ENCODE measurements at places on chromosomes 11 and 22.

DNA sequence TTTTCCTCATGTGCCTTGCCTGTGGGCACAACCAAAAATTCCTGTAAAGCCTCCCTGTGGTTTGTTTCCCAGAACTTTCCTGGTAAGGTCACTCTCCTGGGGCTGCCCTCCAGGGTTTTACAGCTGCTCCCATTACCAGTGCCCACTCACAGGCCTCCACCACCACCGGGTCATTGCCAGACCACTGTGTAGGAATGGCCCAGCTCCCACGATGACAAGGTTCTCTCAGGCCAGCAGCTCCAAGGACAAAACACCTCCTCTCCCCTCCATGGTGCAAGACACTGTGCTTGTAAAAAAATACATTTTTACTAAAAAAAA, 96.1 kb upstream of the AKIP1 start:
- no peak for DNase-seq

- DNase-seq: no peak
Measured at GRCh38 chr11:10916665-10917064, 58.8 kb upstream of the ZBED5 start.

DNA sequence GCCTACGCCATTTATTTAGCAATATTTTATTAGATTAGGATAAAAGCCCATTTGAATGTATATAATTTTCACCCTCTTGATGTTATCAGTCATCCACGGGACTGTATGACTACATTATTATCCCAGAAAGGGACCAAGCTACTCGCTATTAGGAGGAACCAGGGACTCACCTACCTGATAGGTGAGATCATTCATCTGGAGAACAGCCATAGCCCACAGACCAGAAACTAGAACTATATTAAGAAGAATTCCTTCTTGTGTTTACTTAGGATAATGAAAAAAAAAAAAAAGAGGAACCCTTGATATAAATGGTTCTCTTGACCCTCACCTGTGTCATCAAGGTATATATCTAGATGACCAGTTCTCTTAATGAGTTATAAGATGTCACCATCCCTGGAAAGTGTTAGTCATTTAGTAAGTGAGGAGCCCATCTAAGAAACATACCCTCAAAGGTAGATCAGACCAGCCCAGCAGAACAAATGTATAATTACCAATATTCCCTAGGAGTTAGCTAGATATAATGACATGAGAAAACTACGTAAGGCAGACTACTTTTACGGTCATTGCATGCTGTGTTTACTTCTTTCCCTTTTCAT, 8.0 kb downstream of the SIK3 start:
- DNase-seq: no peak

DNA sequence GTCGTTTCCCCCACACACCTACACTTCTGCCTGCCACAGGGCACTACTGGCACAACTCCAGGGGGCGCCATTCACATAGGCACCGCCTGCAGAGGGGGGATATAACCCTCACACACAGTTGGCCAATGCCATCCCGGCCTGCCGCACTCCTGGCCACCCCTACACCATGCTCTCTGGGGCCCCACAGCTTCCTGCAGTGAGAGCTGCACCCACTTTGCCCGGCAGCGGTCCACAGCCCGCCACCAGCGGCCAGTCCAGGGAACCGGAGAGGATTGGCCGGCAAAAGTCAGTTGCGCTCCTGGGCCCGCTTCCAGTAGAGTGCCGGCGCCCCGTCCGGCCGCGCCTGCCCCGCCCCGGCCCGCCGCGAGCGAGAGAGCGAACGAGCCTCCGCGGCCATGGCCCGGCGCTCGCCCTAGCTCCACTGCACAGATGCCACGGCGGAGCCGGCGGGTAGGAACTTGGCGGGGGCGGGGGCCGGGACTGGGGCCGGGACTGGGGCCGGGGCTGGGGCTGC, 25.6 kb upstream of the SUSD2 start:
- DNase-seq: no peak

DNA sequence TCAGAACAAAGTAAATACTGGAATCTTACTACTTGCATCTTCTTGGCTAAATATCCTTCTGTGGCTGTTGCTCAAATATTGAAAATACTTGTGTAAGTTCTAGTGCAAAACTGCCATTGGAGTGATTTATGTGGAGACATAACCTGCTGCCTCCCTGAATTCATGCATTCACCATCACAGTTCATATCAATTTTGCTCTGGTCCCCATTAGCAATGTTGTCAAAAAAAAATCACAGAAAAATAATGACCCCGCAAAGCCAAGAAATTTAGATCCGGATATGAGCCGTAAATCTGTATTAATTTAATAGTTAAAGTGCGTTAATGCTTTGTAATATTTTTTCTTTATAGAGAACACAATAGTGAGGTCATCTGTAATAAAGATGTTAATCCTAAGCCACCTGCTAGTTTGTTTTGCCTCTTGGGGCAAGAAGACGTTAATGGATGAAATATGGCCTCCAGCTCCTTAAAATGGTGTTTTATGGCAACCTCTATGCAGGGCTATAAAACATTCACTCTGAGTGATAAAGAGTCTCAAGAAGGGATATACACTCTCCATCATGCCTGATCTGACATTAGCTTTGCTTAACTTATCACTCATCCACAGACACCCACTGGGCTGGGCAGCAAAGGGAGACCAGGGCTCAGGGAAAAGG, 255.9 kb downstream of the INSC start:
- no peak for DNase-seq

DNA sequence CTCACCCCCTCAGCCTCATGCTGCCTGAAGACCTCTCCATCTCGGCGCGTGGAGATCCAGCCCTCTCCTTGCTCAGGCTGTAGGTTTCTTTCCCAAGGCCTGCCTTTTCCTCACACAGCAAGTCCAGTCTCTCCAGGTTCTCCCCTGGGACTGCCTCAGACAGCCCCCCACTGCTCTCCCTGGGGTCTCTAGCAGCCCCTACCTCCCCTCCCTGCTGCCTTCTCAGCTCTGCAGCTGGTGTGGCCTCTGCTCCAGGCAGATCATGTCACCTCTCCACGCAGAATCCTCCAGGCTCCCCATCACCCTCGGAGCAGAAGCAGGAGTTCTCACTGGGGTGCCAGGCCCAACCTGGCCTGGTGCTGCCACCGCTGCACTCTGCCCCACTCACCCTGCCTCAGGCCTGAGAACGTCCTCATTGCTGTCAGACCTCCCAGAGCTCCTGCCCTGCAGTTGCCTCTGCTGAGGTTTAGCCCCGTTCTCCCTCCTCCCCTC, 15.2 kb downstream of the SMARCB1 start:
- no peak for DNase-seq

GRCh38 chr11:32829680-32830412, at the start of gene PRRG4:
TSS of gene PRRG4 (plus strand) at chr11:32829927. CDS start at chr11:32830530, 603 bp downstream.
- peak; percentile 26 for DNase-seq

DNA sequence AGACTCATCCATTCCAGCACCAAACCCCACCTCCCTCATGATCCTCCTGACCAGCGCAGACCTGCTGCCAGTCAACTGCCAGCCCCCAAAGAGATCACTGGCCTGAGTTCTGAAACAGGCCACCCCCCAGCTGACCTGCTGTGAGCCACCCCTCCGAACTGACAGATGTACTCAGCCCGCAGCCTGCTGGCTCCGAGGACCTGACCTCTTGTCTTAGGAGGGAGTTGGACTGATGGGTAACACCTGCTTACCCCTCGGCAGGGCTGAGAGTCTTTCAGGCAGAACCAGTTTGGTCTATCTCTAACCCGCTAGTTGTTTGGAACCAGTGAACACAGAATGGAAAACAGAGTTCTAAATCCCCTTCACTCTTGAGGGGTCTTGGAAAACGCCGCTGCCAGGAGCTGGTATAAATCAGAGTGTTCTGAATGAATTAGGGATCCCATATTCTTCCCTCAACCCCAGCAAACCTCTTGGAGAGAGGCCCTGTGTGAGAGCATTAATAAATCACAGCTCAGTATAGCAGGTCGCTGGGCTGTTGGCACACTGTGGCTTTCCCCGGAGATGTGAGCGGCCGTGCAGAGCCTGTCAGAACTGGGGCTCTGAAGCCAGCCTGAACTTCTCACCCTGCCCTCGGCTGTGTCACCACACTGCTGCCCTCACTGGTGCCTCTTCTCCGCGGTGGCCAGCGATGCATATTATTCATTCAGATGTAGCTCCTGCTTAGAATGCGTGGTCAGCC, 165.1 kb upstream of the NCAM1 start:
- DNase-seq: no peak

GRCh38 chr11:27148506-27148905, 107.9 kb downstream of the BBOX1 start:
- no peak for DNase-seq

DNA sequence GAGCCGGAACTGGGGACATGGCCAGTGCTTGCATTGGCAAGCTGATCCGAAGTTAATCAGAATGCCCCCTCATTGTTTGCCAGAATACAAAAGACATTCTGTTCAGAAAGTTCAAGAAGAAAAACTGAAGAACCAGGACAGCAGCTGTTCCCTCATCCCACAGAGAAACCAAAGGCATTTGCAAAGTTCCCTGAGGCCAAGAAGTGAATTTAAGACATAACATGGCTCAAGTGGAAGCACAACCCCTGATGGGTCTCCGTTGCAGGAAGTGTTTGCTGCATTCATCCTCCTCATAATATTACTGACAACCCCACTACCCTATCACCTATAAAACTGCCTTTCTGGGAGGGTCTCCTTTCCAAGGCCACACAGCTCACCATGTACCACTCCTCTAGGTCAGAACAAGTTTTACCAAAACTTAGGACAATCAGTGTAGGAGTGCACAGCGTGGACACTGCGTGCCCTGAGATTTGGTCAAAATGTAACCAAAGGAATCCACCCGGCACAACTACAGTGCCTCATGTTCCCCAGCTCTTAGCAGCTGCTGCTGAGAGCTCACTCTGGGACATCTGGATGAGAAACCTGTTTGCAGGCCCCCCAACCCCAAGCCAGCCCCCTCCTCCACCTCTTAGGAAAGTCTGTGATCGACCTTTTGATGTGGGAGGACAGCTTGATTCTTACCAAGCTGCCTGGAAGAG, 101.6 kb upstream of the AKIP1 start:
- DNase-seq: no peak

DNA sequence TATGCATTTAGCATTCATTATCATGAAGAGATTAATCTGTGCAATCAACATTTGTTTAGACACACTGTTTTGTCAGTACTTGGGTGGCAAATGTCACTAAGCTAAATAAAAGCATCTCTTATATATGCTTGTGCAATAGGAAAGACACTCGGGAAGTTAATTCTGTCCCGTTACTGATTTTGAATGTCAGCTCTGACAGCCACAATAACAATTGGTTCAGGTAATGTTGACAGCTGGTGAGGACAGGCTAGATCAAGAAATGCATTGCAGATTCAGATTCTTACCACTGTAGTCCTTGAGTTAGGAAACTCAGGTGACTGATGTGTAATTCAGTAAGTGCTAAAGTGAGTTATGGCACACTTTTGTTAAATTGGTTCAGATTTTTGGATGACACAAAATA, 523.8 kb upstream of the FAT3 start:
- no peak for DNase-seq

Measured in naive B cell (primary cell).